ENCODE measurements at places on chromosomes 6 and 20. TPM values are rescaled to one million over a fixed set of nuclear protein-coding genes. Genes with fewer than 3 reads are reported as not detected.
A peak's percentile ranks its signal among the peaks of the same experiment; 100 is the strongest.

- DNase-seq, result no peak
- H3K27ac ChIP-seq, result no peak overlapping the region
- H3K4me1 ChIP-seq, result no peaks in the 10 kb centered on the region
- no peaks in the 10 kb centered on the region for H3K36me3 ChIP-seq
- H3K27me3 ChIP-seq, result no peaks in the 10 kb centered on the region
- H3K4me3 ChIP-seq, result no peak overlapping the region
Measured at GRCh38 chr6:122268394-122268793, 131.1 kb upstream of the HSF2 start.

GRCh38 chr6:41536795-41537758 is 9.1 kb upstream of the FOXP4 start:
- no peaks in the 10 kb centered on the region for H3K36me3 ChIP-seq
- H3K27me3 ChIP-seq, result peaks cover 8% of the 10 kb centered on the region
- no peak overlapping the region for H3K4me3 ChIP-seq
- no peak for DNase-seq
- H3K27ac ChIP-seq, result no peak overlapping the region

DNA sequence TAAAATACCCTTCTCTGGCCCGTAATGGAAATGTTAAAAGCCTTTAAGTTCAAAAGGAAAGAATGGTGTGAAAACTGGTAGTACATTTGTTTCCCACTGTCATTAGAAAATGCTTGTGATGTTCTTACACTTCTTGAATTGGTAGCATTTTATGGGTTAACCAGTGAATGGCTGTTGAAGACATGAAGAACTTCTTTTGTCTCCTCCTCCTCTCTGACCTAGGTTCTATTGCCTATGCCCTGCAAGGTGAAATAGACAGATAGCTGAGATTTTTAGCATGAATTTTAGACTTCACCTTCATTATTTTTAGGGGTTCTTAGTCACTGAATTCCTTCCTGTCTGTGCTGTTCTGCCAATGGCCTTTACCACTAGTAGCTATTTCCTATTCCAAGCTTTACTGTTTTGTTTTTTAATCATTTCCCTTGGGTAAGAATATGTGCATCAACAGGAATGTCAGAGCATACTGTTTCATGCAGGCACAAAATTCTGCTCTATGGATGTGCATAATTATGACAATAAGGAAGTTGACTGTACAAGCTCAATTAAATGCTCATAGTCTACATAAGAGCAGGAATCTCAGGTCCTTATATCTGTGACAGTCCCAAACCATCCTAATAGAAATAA is 4.9 kb downstream of the TNFAIP3 start:
- no peak overlapping the region for H3K27ac ChIP-seq
- H3K27me3 ChIP-seq, result peaks cover 18% of the 10 kb centered on the region
- peaks cover 19% of the 10 kb centered on the region for H3K36me3 ChIP-seq
- DNase-seq, result no peak
- peaks cover 5% of the 10 kb centered on the region for H3K4me1 ChIP-seq
- peak overlapping the region; percentile 19 for H3K4me3 ChIP-seq

GRCh38 chr6:28218312-28219248 is 6.5 kb upstream of the ZSCAN9 start:
- peak; percentile 81 for DNase-seq
- peaks cover 41% of the 10 kb centered on the region for H3K27me3 ChIP-seq
- H3K36me3 ChIP-seq, result no peaks in the 10 kb centered on the region
- no peaks in the 10 kb centered on the region for H3K4me1 ChIP-seq
- H3K4me3 ChIP-seq, result peak overlapping the region; percentile 79

DNA sequence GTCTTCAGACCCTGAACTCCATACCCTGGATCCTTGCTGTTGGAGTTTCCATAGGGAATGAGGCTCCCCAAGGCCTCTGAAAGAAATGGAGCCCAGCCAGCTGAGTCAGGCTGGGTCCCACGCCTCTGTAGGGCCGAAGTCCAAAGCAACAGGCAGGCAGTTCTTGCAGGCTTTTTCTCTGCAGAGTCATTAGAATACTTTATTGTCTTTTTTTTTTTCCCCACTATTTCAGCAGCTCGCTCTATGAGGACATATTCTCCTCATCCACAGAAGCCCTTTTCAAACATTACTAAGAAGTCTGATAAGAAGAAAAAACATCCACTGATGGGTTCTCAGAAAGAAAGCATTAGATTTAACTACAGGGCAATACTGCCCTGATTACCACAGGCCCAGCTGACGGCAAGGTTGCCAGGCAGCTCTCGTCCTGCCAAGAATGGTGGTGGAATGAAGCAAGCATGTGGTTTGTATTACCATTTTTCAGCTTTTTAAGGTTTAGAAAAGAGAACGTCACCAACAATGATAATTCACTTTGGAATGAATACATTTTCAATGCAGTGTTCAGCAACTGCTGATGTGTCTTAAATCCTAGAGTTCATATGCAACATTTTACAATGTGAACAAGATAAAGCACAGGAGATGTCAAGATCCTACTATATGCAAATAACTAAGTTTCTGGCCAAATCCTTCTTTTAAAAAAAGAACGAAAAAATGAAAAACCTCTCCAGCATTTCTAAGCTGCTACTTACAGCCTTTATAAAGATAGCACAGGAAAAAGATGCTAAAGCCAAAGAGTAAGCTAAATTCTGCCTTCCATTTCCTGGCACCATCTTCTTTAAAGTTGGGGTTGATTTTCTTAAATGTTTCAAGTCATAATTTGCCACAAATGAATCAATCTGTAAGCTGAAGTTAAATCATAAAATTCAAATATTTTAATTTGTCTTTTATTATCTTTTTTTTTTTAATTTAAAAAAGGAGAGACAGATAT is 223.6 kb upstream of the CITED2 start:
- H3K36me3 ChIP-seq, result no peaks in the 10 kb centered on the region
- peaks cover 27% of the 10 kb centered on the region for H3K4me1 ChIP-seq
- no peak overlapping the region for H3K4me3 ChIP-seq
- no peak overlapping the region for H3K27ac ChIP-seq

DNA sequence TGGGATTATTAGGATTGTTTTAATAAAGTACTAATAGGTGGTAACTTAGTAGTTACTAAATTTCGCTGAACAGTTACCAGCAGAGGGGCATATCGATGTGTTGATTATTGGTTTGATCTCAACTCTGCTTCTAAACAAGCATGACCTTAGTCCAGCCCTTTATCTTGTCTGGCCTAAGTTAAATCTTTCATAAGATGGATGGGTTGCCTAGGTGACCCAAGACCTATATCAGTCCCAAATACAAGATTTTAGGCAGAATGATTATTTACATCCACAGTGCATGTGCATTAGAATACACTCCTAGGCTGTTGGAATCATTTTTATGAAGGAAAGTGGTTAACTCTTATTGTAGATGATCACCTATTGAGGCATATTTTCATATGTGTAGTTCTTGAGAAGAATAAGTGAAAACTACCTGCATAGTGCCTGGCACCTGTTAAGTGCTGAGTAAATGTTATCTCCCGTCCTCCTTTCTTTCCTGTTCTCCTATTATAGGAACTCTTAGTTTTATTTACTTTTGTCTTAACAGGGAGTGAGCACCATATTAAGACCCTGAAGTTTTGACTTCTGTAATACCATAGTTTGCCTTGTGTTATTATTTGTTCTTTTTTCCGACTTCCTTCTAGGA is 1.1 kb downstream of the HSF2 start:
- DNase-seq, result no peak
- no peak overlapping the region for H3K27ac ChIP-seq
- H3K4me1 ChIP-seq, result no peaks in the 10 kb centered on the region
- H3K27me3 ChIP-seq, result peaks cover 27% of the 10 kb centered on the region
- peak overlapping the region; percentile 91 for H3K4me3 ChIP-seq

- H3K4me3 ChIP-seq, result no peak overlapping the region
- no peaks in the 10 kb centered on the region for H3K27me3 ChIP-seq
- peaks cover 6% of the 10 kb centered on the region for H3K4me1 ChIP-seq
- H3K36me3 ChIP-seq, result no peaks in the 10 kb centered on the region
Measured at GRCh38 chr6:2940010-2940850, 31.1 kb downstream of the SERPINB6 start.

DNA sequence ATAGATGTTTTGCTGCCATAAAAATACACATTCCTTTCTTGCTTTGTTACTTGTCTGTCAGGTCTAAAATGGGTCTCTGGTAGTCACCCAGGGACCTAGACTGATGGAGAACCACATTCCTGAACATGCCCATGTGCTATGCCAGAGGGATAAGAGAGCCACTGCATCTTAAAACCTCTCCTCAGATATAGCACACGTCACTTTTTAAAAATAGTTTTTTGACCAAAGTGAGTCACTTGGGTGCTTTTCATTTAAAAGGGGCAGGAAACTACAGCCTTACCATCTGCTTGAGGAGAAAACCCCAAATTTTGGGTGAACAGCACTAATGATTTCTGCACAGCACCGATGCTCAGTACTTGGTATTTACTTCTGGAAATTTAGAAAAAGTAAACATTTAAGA is 197.8 kb downstream of the OGFRL1 start:
- H3K4me1 ChIP-seq, result no peaks in the 10 kb centered on the region
- H3K4me3 ChIP-seq, result no peak overlapping the region
- H3K27me3 ChIP-seq, result no peaks in the 10 kb centered on the region
- H3K36me3 ChIP-seq, result no peaks in the 10 kb centered on the region
- no peak overlapping the region for H3K27ac ChIP-seq
- no peak for DNase-seq

DNA sequence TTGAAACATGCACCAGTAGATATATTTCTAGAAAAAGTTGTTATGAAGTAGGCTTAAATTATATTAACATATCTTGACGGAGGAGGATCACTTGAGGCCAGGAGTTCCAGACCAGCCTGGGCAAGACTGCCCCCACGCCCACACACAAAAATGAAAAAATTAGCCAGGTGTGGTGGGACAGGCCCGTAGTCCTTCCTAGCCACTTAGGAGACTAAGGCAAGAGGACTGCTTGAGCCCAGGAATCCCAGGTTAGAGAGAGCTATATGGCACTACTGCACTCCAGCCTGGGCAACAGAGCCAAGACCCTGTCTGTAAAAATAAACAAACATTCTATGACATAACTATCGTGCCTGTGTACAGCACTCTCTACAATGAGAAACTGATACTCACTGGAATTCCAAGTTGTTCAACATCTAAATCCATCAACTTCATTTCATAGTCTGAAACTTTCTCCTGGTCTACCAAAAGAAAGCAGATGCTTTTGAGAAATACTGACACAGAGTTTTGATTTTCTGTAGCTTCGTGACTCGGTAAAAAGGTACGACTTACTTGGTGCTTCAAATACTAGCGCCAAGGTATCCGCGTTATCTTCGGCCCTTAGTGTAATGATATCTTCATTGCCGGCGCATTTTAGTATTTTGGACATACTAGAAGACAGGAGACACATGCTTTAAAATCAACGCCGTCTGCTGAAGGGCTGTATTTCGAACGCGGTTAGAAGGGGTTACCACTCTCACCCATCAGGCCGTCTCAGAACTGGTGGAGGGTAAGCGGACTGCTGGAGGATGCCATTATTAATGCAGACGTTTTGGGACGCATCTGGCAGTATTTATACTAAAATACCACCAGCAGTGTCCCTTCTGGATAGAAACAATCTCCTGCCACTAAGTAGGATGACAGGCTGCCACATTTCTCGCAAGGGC is 1.3 kb downstream of the PCNA start:
- DNase-seq, result no peak
- peaks cover 45% of the 10 kb centered on the region for H3K36me3 ChIP-seq
- no peaks in the 10 kb centered on the region for H3K4me1 ChIP-seq
- no peaks in the 10 kb centered on the region for H3K27me3 ChIP-seq

DNA sequence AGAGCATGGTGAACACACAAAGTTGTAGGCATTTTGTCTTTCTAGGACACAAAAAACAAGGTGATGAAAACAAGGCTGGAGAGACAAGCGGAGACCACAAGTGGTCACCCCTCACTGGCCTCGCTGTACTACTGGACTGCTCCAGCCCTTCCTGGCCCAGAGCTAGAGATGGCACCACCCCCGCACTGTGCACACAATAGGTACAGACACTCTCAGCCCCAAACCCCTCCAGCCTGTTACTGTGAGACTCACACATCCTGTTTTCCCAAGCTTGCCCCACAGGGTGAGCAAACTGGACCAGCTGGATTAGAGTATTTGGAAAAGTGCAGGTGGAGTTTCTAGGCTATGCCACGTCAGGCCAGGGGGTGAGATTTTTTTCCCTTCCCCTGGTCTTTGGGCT is 8.4 kb upstream of the ZSWIM1 start:
- no peak overlapping the region for H3K27ac ChIP-seq
- DNase-seq, result no peak
- peaks cover 3% of the 10 kb centered on the region for H3K4me1 ChIP-seq
- H3K4me3 ChIP-seq, result no peak overlapping the region

- H3K4me1 ChIP-seq, result no peaks in the 10 kb centered on the region
- H3K36me3 ChIP-seq, result no peaks in the 10 kb centered on the region
- H3K27me3 ChIP-seq, result no peaks in the 10 kb centered on the region
- no peak overlapping the region for H3K4me3 ChIP-seq
- DNase-seq, result no peak
Measured at GRCh38 chr6:84902354-84902928, 138.0 kb upstream of the TBX18 start.

- H3K27ac ChIP-seq, result no peak overlapping the region
- H3K4me3 ChIP-seq, result peak overlapping the region; percentile 48
- no peaks in the 10 kb centered on the region for H3K36me3 ChIP-seq
- H3K4me1 ChIP-seq, result peaks cover 14% of the 10 kb centered on the region
Measured at GRCh38 chr20:16290358-16290757, 282.9 kb downstream of the KIF16B start.

GRCh38 chr6:26307850-26308249 is 57.1 kb upstream of the BTN3A2 start:
- H3K4me3 ChIP-seq, result no peak overlapping the region

Gene TSHZ2
- 0.13 TPM for total RNA-seq

Gene CLIC5
- 0.11 TPM for total RNA-seq

Gene SPATS1
- total RNA-seq, result not detected

Gene MPIG6B
- not detected for total RNA-seq

All from endodermal cell (in vitro differentiated cells).